ENCODE measurements at places on chromosomes 16 and 17.
A peak's percentile ranks its signal among the peaks of the same experiment; 100 is the strongest.

DNA sequence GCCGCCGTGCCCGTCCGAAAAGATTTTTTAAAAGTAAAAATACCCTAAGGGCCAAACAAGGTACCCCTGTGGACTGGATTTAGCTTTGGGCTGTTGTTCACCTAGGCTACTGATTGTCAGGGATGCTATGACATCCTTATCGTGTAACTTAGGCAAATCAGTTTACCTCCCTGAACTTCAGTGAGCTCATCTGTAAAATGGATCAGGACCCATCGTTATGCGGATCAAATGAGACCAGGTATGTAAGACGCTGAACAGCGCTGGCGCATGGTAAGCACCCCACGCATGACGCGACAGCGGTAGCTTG is 658 bp upstream of the ZNF771 start:
- DNase-seq, result no peak

DNA sequence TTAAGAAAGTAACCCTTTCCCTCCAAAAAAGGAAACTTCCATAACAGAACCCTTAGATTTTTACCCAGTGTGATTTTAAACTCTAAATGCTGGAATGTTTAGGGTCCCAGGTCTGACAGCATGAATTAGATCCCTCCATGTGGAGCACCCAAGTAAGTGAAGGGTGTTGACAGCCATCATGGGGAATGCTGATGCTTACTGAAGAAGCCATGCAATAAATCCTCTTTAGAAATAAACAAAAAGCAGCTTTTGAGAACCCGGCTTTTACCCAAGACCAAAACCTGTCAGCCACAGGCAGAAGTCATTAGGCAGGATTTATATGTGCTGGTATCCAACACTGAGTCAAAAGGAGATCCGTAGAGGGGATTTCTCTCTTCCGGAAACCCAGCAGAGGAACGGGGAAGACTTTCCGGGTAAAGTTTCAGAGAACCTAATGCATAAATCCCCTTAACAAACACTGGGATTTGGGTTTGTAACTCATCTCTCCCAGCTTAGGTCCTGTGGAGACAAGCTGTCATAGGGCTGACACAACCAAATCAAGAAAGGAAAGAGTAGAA is 287.5 kb downstream of the IRX3 start:
- no peak for DNase-seq

- DNase-seq, result peak; percentile 10
These were observed 676 bp downstream of the CPD start for GRCh38 chr17:30379303-30379902.

DNA sequence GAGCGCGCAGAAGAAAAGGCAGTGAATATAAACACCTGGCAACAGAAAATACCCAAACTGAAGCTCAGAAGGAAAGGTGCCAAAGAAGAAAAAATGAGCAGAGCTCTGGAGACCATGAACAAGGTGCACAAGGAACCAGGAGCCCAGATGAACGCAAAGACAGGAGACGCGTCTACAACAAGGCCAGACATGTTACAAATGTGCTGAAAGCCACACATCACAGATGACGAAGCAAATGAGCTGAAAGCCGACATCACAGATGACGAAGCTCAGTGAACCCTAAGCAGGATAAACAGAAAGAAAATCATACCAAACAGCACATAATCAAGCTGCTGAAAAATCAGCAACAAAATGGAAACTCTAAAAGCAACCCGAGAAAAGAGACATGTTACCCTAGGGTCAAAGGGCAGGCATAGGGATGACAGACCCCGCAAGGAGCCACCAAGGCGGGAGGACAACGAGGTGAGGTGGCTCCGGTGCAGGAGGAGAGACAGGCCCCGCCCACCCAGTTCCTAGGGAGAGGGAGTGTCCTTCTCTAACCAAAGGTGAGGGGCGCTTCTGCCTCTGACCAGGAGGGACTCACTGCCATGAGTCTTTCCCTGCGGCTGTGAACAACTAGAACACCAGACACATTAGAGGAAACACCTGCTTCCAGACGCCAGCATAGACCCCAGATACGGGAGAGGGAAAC is 39.1 kb downstream of the CCDC57 start:
- DNase-seq, result no peak

DNA sequence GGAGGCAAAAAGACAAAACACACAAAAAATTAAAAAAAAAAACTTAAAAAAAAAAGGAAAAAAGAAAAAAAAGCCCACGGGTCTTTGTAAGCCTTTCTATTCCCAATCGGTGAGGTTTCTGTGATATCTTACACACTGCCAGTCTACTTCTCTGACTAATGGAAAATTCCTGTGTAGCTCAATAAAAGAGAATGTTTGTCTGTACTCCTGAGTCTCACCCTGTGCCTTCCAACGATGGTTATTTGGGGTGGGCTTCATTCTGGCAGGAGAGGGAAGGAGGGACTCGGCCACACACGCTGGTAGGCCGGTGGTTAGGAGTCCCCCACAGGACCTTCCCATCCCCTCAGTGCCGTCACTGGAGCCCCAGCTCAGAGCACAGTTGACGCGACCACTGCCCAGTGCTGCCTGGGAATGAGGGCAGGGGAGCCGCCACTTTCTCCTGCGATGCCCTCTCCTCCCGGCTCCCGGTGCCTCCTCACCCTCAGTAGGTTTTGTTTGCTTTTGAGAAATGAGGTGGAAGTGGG is 68.0 kb downstream of the AMFR start:
- no peak for DNase-seq

DNA sequence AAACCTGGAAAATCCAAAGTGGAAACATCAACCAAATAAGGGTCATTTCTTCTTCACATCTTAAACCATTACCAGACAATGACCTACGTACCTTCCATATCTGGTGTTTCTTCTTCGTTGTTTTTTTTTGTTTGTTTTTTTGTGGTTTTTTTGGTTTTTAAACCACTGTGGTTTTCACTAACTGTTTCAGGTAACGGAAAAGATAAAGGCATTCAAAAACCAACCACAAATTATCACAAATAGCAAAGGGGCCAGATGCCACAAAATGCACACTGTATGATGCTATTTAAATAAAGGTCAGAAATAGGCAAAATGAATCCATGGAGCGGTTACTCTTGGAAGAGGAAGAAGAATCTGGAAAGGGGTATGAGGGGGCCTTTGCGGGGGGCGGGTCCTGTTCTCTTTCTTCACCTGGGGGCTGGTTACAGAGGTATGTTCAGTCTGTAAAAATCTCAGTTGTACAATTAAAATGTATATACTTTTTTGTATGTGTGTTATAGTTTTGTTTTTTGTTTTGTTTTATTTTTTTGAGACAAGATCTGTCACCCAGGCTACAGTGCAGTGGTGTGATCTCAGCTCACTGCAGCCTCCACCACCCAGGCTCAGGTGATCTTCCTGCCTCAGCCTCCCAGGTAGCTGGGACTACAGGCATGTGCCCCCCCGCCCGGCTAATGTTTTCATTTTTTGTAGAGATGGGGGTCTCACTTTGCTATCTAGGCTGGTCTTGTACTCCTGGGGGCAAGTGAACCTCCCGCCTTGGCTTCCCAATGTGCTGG is 29.6 kb downstream of the LITAF start:
- no peak for DNase-seq

GRCh38 chr17:17880577-17881196 is 43.9 kb upstream of the SREBF1 start:
- DNase-seq, result no peak

DNA sequence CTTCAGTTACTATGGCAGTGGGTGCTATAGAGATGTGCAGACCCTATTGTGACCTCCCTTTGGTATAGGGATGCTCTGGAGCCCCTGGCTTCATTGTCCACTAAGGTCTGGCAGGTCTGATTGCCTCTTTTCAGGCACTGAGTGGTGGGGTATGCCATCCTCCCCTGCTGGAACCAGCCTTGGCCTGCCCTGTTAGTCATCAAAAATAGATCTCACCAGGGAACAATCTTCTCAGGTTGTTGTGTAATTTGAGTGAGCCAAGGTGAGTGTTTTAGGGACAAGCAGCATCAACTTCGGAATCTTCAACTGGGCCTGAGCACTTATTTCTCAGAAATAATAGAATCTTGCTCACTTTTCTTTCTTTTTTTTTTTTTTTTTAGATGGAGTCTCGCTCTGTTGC is 19.6 kb downstream of the HMOX2 start:
- DNase-seq, result no peak
